ENCODE measurements at places on chromosomes 11 and 22.

GRCh38 chr11:285894-286220 lies 3.1 kb upstream of the PGGHG start:
- peak; percentile 23 for DNase-seq

DNA sequence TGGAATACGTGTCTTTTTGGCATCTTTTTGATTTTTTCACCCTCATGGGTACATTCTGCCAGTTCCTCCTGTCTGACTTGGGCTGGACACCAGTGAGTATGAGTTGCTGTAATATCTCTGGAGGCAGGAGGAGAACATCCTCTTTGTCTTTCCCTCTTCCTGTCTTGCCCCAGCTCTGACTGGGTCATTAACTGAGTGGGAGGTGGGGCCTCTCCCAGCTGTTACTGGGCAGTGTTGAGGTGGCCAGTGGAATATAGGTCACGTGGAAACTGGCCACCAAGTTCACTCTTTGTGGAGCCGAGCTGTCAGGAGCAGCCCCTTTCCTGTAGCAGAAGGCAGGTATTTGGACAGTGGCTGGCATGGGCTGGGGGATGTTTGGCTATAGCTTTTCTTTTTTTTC lies 2.2 kb downstream of the GLB1L2 start:
- no peak for DNase-seq

- no peak for DNase-seq
Measured at GRCh38 chr11:43918662-43919061, 23.8 kb upstream of the C11orf96 start.

GRCh38 chr11:8577791-8578581 lies 16.0 kb downstream of the STK33 start:
- DNase-seq = no peak

DNA sequence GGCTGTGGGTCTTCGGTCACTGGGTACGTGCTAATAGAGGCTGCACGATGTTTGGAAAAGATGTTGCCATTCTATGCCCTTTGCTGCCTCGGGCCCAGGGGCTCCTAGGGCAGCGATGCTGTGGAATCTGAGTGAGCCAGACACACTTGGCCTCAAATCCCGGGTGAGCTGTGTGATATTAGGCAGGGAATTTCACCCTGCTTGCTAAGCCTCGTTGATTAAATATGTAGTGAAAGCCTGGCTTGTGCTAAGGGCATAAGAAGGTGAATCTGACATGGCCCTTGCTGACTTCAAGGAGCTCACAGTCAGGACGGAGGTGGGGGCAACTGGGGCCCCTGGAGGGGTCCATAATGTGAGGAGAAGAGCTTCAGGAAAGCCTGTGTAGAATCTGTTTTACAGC lies 5.4 kb upstream of the HMOX1 start:
- no peak for DNase-seq

DNA sequence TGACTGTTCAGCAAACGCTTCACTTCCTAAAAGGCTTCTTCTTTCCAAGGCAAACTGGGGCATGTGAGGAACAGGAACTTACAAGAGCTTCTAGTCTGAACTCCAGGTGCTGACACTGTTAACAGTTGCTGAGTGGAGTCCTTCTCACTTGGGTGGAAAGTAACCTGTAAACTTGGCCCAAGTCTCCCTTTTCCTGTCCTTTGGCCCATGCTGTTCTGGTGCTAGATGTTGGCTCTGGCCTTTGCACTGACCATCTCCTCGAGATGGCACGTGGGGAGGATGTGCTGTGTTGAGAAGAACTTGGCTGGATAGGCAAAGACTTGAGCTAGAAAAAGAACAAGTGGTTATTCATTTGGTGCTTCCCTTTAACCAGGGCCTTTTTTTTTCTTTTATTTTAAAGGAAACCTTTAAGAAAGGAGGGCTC lies 53.6 kb downstream of the PTPRJ start:
- no peak for DNase-seq
